Stimulated activated CD4-positive, alpha-beta T cell treated with anti-CD3 and anti-CD28 coated beads, Interleukin-1b, Interleukin-23, amount 100 ng/mL, for 24 hours (primary cell): ENCODE measurements at places on chromosomes 6 and 20.

GRCh38 chr6:22073516-22074198, 223.2 kb downstream of the PRL start:
- no peak for DNase-seq

DNA sequence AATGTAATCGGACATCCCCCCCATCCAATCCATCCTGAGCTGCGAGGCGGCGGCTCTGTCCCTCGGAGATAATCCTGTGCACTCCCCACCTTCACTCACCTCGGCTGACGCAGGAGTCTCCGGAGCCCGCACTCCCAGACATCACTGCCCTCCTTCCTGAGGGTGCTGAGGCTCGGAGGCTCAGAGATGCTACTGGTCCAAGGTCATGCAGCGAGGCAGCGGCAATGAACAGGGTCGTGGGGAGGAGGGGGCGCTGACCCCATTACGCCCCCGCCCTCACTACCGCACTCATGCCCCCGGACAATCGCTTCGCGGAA, 485 bp downstream of the ADISSP start:
- no peak for DNase-seq

- DNase-seq: no peak
Measured at GRCh38 chr6:75751443-75751842, 2.4 kb downstream of the MYO6 start.

DNA sequence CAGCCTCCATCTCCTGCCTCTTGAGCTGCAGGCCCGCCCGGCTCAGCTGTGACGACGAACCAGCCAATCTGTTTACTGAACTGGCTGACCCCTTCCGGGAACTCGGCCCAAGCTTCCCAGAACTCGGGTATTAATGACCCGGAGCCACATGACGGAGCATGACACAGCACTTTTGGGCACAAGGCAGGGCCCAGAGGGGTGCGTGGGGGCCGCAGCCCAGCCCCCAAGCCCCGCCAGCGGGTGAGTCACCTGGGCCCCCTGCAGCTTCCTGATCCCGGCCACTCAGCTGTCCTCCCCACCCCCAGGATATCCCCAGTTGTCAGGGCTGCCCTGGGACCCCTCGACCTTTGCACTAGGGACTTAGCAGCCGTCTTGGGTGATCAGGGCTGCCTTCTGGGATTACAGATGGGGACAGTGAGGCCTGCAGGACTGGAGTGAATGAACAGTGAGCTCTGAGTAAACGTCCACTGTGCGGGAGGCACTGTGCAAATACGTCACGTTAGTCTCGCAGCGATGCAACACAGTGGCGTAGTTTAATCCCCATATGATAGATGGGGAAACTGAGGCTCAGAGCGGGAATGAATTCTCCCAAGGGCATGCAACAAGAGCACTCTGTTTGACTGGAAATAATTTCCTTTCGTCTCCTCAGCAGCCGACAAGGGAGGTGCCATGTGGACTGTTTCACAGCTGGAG, 102.1 kb downstream of the CEBPB start:
- no peak for DNase-seq

GRCh38 chr6:35586542-35586941, 73.8 kb upstream of the TULP1 start:
- no peak for DNase-seq

- DNase-seq: no peak
Measured at GRCh38 chr20:8066662-8067061, 47.1 kb upstream of the TMX4 start.

- no peak for DNase-seq
Measured at GRCh38 chr20:38111366-38112232, 53.5 kb downstream of the TGM2 start.

- DNase-seq: no peak
Measured at GRCh38 chr6:142414462-142415250, 112.8 kb downstream of the ADGRG6 start.

DNA sequence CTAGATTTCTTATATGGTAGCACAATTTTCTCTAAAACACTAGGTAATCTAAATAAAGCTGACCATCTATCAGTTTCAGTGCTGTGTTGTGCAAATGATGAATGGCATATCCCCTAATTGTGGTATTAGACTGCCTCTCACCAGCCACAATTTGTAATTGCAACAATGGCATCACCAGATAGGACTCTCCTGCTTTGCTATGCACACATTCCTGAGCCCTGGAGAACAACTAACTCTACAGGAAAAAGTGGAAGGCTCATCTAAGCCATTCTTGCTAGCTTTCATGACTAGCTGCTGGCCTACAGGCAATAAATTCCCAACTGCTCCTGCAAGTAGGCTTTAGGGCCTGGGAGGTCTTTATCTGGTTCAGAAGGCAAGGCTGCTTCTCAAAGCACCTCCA, 974.1 kb downstream of the EYS start:
- DNase-seq: no peak

DNA sequence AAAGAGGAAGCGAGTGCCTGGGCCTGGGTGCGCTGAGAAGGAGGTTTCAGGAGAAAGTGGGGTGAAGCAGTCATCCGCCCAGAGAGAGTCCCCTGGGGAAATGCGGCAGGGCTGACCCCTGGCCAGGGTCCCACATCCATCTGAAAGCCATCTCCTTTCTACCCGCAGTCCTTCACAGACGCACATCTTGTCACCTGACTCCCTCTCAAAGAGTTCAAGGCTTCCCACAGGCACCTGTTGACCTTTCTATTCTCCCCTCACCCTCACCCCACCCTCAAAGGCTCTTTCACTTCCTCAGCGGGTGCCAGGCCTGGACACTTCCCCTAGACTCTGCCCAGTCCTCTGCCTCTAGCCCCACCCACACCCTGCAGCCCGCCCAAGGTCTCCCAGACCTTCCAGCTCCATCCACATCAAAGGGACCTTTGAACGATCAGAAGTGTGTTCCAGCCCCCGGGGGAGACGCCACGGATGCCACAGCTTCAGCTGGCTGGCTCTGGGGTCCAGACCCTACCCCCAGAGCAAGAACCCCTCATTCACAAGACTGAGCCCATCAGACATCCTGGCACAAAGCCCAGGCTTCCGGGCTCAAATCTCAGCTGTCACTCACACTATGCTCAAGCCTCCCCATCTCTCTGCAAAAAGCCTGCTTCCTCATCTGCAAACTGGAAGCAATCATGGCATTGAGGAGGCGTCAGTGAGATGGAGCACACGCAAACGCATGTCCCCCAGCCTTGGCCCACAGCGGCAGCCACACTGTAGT, 2.1 kb downstream of the CTSZ start:
- no peak for DNase-seq

GRCh38 chr6:43968110-43968965, 158.9 kb downstream of the MRPL14 start:
- no peak for DNase-seq

GRCh38 chr6:78607189-78607588, 260.2 kb upstream of the IRAK1BP1 start:
- DNase-seq: no peak

DNA sequence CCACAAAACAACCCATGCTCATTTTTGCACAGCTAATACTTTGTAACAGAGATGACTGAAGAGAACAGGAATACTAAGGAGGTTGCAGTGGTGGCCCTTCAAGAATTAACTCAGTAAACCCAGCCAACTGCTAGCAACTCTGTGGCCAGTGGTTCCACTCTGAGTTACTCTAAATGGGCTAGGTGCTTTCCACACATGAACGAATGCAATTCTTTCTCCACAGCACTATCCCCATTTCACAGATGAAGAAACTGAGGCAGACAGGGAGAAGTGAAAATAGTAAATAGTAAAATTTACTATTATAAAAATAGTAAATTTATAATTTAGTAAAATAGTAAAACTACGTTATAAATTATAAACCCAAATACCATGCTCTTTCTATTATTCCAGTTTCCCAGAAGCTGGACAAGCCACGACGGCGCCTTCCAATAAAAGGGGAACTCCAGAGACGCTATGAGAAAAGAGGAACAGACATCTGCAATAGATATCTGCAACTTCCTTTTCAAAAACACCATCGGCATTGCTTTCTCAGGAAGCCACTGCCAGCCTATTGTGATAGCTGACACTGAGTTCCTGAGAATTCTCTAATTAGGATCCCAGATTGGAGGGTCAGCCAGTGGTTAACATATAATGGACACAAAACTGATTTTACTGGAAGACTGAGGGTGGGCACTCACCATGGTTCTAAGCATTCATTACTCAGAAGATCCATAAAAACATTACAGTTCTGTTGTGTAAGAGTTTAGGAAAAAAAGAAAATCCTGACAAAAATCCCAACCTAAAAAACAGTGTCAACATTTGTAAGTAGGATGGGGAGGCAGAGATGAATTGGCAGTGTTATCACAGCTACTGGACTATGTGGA, 16.2 kb downstream of the FKBP1A start:
- DNase-seq: no peak

DNA sequence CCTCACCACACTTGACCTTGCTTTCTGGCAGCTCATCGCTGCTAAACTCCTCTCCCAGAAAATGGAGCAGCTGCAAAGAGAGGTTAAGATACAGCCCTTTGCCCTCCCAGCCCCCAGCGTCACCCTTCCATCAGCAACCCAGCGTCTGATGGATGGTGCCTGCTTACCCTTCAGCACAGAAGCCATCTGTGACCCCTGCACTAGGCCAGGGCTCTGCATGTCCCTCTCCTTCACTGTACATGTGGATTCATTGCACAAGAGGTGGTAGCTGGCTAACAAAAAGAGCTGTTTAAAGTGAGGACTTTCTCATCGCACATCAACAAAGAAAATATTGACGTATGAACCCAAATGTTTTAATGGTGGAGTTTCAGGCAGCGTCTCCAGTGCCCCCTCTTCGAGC, 12.3 kb downstream of the LBP start:
- DNase-seq: no peak

GRCh38 chr6:7052443-7053011, 55.2 kb upstream of the RREB1 start:
- DNase-seq: no peak

GRCh38 chr20:53283011-53283410, 310.6 kb downstream of the ZNF217 start:
- no peak for DNase-seq

DNA sequence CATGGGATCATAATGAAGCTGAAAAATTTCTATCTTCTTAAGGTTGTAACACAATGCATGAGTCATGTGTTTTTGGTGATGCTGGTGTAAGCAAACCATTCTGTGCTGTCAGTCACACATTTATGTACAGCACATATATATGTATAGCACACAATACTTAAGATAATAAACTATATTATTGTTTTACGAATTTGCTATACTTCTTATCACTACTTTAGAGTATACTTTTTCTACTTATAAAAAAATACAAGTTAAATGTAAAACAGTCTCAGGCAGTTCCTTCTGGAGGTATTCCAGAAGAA, 920.1 kb upstream of the FLRT3 start:
- DNase-seq: no peak

DNA sequence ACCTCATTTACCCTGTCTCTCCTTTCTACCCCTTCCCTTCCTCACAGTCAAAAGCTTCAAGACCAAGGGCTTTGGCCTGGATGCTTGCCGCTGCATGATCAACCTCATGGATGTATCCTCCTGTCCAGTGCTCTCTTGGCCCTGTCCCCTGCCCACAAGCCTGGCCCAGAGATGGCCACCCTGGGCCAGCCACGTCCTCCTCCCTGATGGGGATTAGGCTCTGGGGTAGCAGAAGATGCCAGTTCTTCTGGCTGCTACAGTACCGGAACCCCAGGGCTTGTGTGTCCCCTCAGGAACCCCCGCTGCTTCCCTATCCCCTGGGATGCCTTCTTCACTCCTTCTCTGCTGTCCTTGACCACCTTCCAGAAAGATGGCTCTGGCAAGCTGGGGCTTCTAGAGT, 22.3 kb downstream of the CAPN11 start:
- no peak for DNase-seq

DNA sequence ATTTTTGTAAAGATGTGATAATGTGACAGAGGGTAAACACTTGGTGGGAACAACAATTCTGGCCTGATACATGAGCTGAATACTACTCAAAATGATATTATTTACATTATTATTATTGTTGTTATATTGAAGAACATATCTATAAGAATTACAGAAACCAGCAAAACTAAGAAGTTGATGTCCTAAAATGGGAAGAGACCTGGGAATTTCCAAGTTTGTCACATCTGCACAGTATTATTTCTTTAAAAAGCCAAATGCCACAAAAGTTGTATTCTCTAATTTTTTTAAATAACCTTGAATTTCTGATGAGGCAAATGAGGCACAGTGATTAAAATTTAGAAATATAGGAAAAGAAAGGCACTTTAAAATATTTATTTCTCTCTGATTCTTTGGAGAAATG, 5.0 kb upstream of the ZNF292 start:
- DNase-seq: no peak

- no peak for DNase-seq
Measured at GRCh38 chr20:10474606-10475184, 39.6 kb downstream of the SLX4IP start.

DNA sequence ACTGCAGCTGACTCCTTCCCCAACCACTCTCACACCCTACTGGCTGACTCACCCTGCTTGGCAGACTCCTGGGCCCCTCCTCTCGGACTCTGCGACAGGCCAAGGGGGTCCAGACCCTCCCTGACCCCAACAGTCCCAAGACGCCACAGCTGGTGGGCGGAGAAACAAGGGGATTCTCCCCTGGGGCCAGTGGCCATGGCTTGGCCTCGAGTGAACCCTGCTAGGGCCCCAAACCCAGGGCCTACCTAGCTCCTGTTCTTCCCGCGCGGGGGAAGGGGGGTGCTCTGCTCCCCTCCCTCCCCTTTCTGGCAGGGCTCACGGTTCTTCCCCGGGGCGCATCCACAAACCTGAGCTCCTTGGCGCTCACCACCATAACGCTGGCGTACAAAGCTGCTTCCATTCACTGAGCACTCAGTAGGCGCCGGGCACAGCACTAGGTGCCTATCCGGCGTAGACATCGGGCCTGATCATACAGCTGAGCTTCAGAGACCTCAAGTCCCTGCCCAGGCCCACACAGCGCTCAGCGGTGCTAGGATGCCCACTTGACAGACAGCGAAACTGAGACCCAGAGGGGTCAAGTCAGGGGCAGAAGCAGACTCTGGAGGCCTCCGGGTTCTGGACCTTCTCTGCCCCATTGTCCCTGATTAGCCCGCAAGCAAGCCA, 597 bp downstream of the ADA start:
- DNase-seq: no peak

DNA sequence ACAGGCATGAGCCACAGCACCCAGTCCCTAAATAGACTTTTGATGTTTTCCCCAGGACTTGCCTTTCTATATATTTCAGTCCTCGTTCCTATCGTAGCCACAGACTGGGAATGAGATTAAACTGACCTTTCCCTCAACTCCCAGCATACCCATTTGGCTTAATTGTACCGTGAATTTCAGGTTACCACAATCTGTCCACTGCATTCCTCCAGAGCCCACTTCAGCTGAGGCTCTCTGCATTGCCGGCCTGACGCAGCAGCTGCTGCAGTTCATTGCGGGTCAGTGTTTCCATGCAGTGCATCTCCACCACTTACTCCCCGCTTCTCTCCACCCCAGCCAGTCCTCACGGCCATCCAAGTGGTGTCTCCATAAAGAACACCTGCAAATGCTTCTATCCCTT, 103.1 kb upstream of the RIN2 start:
- DNase-seq: no peak

GRCh38 chr6:128098000-128098581, 197.2 kb upstream of the THEMIS start:
- DNase-seq: no peak
